ENCODE measurements at places on chromosomes 7 and 10.

DNA sequence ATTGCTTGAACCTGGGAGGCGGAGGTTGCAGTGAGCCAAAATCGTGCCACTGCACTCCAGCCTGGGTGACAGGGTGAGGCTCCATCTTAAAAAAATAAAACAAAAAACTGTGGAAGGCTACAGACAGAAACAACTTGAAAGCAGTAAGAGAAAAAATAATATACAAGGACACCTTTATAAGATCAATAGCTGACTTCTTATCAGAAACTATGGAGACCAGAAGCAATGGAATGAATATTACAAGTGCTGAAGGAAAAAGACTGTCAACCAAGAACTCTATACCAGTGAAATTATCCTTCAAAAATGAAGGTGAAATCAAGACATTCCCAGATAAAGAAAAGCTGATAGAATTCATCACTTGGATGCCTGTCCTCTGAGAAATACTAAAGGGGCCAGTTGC lies 49.0 kb downstream of the RBAK start:
- no peak for DNase-seq

DNA sequence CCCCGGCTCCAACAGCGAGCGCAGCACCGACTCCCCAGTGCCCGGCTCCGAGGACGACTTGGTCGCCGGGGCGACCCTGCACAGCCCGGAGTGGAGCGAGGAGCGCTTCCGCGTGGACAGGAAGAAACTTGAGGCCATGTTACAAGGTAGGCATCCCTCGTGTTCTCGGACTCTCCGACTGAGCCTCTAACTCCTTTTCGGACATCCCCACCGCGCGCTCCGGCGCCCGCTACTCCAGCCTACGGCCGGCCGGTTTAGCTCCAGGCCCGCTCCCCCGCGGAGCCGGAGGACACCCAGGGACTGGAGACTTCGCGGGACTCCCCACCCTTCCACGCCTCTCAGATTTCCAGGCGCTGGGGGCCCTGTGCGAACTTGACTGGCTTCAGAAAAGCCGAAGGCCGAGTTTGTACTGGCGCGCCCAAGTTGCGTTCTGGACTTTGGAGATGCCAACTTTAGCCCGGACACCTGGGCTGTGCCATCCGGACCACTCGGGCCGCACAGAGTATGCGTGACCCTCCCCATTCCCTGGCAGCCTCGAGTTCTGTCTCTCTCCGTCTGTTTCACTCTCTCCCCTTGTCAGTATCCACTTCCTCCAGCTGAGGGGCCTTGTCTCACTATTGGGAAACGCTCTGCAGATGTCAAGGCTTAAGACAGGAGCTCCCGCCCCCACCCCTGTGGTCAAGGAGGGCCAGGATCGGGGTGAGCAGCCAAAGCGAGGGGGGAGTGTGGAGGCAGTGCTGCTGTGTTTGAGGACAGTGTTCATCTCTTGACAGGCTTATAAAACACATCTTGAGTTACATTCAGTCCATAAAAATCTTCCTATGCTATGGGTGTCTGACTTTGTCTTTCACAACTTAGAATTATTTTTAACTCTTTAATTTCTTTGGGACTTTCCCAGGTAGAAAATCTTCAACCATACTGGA lies 777 bp downstream of the BICC1 start:
- DNase-seq = peak; percentile 17

- no peak for DNase-seq
Measured at GRCh38 chr7:123979876-123980275, 53.0 kb downstream of the TMEM229A start.

GRCh38 chr7:25361863-25362262 lies 133.6 kb upstream of the NPVF start:
- no peak for DNase-seq

- DNase-seq = no peak
Measured at GRCh38 chr10:129881641-129882040, 82.4 kb downstream of the EBF3 start.

GRCh38 chr7:45589061-45589460 lies 14.9 kb downstream of the ADCY1 start:
- no peak for DNase-seq

DNA sequence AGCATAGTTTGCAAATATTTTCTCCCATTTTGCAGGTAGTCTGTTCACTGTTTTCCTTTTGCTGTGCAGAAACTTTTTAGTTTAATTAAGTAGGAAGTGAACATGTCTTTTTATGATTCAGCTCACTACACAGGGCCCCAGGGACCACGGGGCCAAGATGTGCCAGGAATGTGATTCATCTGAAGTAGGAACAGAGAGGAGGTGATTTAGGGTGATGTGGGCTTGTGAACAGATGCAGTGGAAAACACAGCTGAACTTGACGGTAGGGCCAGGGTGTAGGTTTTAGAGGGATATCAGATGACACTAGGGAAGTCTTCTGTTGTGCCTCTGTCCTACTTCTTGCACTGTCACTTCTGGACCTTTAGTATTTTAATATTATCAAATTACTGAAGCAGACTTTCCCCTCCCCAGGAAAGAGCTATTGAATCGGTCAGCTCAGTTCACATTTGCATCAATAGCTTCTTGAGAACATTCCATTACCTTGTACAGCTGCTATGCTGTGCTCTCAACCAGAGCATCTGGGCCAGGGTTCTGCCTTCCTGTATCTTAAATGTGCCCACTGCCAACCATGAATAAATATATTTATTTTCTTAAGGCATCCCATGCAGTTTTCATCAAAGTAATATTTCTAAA lies 96.9 kb downstream of the OSBPL3 start:
- no peak for DNase-seq

DNA sequence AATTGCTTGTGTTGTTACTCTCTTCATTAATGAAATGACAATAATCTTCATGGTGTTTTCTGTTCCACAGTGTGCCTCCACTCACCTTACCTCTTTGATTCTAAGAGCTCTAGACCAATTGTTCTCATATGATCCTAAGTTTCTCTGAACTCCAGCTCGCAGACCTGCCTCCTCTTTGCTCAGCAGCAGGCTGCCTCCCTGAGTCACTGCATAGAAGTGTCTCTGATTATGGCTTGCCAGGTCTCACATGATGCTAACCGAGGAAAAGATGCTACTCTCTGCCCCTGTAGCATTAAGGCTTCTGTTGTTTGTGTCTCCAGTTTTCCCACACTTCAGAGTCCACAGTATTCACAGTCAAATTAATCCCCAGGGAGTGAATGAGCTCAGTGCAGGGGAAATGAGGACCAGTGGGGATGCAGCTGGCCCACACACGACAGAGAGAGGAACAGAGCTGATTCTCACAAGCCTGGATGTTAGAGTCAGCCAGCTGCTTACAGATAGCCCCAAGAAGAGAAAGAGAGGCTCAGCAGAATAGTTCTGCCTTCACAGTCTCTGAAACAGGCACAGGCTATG lies 145.9 kb upstream of the EGR2 start:
- no peak for DNase-seq

GRCh38 chr7:106952658-106953231 lies 87.7 kb downstream of the PIK3CG start:
- no peak for DNase-seq

GRCh38 chr10:124653811-124654651 lies 90.1 kb downstream of the FAM53B start:
- no peak for DNase-seq

DNA sequence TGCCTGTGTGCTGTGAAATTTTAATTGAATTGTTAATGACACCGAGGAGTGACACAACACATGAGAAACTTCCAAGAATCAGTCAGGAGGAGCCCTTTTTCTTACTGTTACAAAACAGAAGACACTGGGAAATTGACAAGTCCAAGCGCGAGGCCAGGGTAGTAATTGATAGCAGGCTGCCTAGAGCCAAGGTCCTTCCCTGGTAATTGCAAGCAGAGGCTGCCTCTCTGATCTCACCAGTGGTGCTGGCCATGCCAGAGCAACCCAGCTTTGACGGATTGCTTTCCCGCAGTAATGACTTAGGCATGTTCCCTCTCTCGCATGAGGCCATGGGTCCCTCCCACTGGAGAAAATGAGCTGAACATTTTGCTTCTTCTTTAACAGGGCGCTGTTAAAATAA lies 111.5 kb downstream of the LRMDA start:
- DNase-seq = peak; percentile 14

GRCh38 chr7:18222636-18223035 lies 195.0 kb upstream of the PRPS1L1 start:
- DNase-seq = no peak

GRCh38 chr7:81367326-81367931 lies 402.4 kb downstream of the HGF start:
- DNase-seq = no peak

DNA sequence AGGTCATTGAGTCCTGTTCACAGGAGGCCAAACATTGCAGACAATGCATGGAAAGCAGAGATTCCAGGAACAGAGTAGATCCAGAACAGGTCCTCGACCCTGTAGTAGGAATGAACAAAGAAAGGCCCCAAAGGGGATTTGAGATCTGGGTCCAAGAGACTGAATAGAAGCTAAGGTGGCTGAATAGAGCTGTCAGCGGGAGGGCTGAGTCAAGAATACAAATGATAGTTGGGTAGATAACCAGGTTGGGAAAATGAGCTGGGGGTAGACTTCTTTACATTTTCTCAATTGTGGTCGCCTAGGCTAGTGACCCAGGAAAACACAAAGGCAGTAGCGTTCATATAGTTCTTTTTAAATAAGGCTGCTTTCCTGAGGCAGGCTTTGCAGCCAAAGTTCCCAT lies 103.4 kb upstream of the ELMO1 start:
- DNase-seq = no peak

- DNase-seq = no peak
Measured at GRCh38 chr10:104331208-104331838, 6.9 kb downstream of the ITPRIP start.

DNA sequence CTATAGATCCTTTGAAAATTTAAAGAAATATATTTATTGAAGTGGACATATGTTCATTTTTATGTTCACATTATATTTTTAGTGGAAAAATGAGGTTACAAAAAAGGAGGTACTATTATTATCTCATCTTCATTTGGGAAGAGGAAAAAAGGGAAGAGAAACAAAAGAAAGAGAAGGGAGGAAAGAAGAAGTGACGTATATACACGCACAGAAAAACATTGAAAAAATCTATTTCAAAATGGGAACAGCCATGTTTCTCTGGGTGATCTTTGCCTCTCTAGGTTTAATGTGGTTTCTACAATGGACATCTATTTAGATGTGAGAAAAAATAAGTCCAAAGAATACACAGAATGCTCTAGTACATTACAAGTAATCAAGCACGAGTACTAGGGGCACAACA lies 14.8 kb downstream of the ANK3 start:
- no peak for DNase-seq

- DNase-seq = no peak
Measured at GRCh38 chr10:74058071-74058470, 60.2 kb downstream of the VCL start.

- DNase-seq = no peak
Measured at GRCh38 chr10:104254493-104255310, at the start of gene GSTO1. GSTO1 (plus strand) TSS chr10:104254892; CDS start chr10:104254929, 37 bp downstream.

- no peak for DNase-seq
Measured at GRCh38 chr7:29046978-29047377, 88.8 kb upstream of the TRIL start.

DNA sequence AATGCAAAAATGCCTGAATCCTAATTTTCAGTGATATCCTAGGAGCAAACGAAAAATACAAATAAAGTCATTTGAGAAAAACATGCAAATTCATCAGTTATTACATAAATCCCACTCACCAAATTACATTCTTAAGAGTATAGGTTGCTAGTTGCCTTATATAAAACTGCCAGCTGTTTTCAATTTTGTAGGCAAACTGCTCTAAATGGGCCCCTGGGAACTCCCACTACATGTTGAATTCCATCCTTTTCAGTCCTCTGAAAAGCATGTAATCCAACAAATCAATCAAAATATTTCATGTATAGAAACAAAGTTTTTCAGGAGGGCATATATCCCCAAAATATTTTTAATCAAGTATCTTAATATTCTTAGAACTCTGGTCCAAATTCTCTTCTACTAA lies 2.1 kb upstream of the JMJD1C start:
- no peak for DNase-seq

- no peak for DNase-seq
Measured at GRCh38 chr7:129502708-129503685, 666 bp downstream of the SMKR1 start.

DNA sequence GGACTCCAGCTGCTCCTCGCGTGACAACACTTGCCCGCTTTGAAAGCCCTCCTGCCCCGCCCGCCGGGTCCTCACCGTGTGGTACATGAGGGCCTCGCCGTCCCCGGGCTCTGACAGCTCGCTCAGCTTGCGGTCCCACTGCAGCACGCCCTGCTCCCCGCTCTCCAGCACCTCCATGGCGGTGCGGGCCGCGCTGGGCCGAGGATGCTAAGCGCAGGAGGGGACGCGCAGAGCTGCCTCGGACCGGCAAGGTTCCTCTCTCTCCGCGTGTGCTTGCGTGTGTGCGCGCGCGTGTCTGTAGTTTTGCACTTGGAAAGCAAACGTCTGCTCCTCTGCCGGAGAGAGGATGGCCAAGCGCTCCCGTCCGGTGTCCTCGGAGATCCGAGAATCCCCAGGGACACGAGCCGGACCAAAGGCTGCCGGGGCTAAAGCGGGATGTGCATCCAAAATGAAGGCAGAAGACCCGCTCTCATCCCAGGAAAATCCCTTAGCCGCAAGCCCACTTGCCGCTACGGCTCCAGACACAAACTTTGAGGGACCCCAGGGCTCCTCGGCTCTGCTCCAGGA lies at the start of gene CREB3L2:
Gene CREB3L2, minus strand, starts transcription at position 558 of the 567 bp plus-strand sequence. Its CDS starts 381 bp downstream, at position 177.
- DNase-seq = peak; percentile 29

- no peak for DNase-seq
Measured at GRCh38 chr10:129418496-129419225, 48.4 kb upstream of the MGMT start.

- DNase-seq = no peak
Measured at GRCh38 chr7:54680377-54681005, 78.5 kb downstream of the SEC61G start.

DNA sequence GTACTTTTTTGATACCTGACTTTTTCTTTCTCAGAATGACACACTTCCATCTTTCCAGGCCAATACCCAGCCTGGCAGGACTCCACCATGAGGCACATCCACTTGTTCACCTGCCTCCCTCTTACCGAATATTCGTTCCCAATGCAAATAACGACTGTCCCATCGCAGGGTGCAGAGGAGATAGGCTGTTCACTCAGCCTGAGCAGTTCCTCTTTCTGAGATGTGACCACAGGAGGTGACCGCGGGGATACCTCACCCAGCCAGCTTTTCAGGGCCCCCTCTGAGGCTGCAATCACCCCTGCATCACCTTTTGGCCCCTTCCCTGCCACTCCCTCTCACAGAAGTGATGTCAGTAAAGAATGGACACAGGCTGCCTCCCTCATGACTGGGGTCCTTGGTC lies 28.3 kb downstream of the PTPRN2 start:
- no peak for DNase-seq

DNA sequence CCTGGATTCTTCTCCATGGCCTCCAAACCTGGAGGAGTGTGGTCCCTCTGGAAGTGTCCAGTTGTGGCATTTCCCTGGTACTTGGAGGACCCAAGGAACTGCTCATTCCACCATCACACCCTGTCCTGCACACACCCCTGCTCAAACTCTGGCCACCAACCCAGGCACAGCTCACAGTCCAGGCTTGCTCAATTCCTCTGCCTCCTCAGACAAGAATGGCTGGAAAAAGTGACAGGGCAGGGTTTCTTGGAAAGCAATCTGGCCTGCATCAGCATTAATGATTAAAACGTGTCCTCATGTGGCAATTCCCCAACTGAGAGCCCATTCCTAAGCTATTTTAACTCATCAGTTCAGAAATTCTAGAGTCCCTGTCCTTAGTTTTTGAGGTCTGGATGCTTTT lies 17.2 kb upstream of the TPST1 start:
- DNase-seq = no peak

- peak; percentile 39 for DNase-seq
Measured at GRCh38 chr10:129192344-129193128, 274.5 kb upstream of the MGMT start.

- DNase-seq = no peak
Measured at GRCh38 chr10:515674-516073, 173.8 kb downstream of the DIP2C start.

- DNase-seq = no peak
Measured at GRCh38 chr7:97024209-97025129, at the start of gene DLX5. DLX5 (minus strand) TSS chr7:97024831; CDS start chr7:97024623, 208 bp downstream.

All from urinary bladder (tissue), 4 donors.